Thymus (tissue), 14 donors: ENCODE measurements at places on chromosomes 12 and 14. TPM values are rescaled to one million over a fixed set of nuclear protein-coding genes. Genes with fewer than 3 reads are reported as not detected.

DPPA3 gene
- total RNA-seq: 0.19 TPM

CELA1 gene
- total RNA-seq: 0.09 TPM

CMAS gene
- 24.8 TPM for total RNA-seq

OR4E2 gene
- 0.09 TPM for total RNA-seq

TRIAP1 gene
- total RNA-seq: 34.8 TPM

DIO3 gene
- 0.24 TPM for total RNA-seq

SDS gene
- 0.52 TPM for total RNA-seq

RAB15 gene
- 6.8 TPM for total RNA-seq

SENP1 gene
- 25.0 TPM for total RNA-seq

CBLN3 gene
- 2.8 TPM for total RNA-seq

TXNDC16 gene
- total RNA-seq: 10.2 TPM

CAPZA3 gene
- total RNA-seq: not detected

HOXC12 gene
- total RNA-seq: 0.05 TPM

LRTM2 gene
- total RNA-seq: 0.05 TPM

BBS10 gene
- 12.2 TPM for total RNA-seq

PTPRB gene
- 2.3 TPM for total RNA-seq

A2M gene
- 57.7 TPM for total RNA-seq

PDE3A gene
- 1.1 TPM for total RNA-seq

ACRBP gene
- total RNA-seq: 2.0 TPM

ATL1 gene
- 1.5 TPM for total RNA-seq

PPP4R4 gene
- 0.24 TPM for total RNA-seq

ADAM21 gene
- total RNA-seq: 0.05 TPM

PRPH gene
- total RNA-seq: 0.28 TPM

WDHD1 gene
- 20.3 TPM for total RNA-seq

FOS gene
- total RNA-seq: 143 TPM

KLRB1 gene
- total RNA-seq: 22.6 TPM

CCNT1 gene
- 21.8 TPM for total RNA-seq

PLEKHD1 gene
- total RNA-seq: 0.09 TPM

TDRD9 gene
- total RNA-seq: 0.76 TPM

GDF3 gene
- 0.24 TPM for total RNA-seq

SMCO2 gene
- total RNA-seq: 0.71 TPM

TCL1B gene
- 0.24 TPM for total RNA-seq

MYRFL gene
- total RNA-seq: 0.28 TPM

PSMC1 gene
- total RNA-seq: 138 TPM

NTF3 gene
- 0.61 TPM for total RNA-seq

PIWIL1 gene
- total RNA-seq: 0.28 TPM

EXOC3L4 gene
- 16.0 TPM for total RNA-seq

KRT78 gene
- total RNA-seq: 0.42 TPM

RBP5 gene
- 19.4 TPM for total RNA-seq

C12orf54 gene
- total RNA-seq: 0.19 TPM

TBK1 gene
- total RNA-seq: 10.6 TPM

FOXG1 gene
- total RNA-seq: 1.9 TPM

IGFBP6 gene
- total RNA-seq: 10.0 TPM

AKAP3 gene
- 0.76 TPM for total RNA-seq

CLEC1B gene
- 0.19 TPM for total RNA-seq

IL23A gene
- 14.4 TPM for total RNA-seq

INTS13 gene
- 38.8 TPM for total RNA-seq

HOXC5 gene
- 0.05 TPM for total RNA-seq

NFE2 gene
- total RNA-seq: 4.7 TPM

TMEM179 gene
- total RNA-seq: 0.09 TPM

RD3L gene
- not detected for total RNA-seq

LIN7A gene
- total RNA-seq: 0.76 TPM

OVCH1 gene
- 0.19 TPM for total RNA-seq

TMEM229B gene
- 13.7 TPM for total RNA-seq

RPL10L gene
- not detected for total RNA-seq
